ENCODE measurements at places on chromosomes 1 and 21.

DNA sequence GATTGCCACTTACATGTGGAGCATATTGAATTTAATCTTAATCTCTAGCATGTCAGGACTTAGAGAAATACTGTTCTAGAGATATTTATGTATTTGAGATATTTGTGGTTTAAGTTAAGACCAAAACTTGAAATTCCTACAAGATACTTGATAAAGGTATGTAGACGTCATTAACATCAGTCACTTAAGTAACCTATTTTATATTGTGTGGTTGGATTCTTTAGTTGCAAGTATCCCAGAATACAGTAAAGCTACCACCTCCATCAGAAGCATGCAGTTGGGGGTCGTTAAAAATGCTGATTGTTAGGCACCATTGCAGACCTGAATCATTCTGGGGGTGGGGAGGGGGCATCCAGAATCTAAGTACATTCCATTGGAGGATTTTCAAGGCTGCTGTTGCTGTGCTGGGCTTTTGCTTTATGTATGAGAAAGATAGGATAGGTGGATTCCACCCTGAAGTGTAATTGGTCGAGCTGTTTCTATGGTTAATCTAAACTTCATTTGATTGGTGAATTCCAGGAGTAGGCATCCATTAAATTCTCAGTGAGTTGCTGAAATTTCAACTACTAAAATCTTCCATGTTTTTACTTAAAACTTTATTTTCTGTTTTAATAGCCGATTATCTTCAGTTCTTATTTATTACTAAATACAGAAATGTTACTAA is 4.0 kb downstream of the H3-3A start:
- no peak for DNase-seq

GRCh38 chr1:171623651-171624331 is 1.7 kb downstream of the MYOCOS start:
- DNase-seq, result no peak

DNA sequence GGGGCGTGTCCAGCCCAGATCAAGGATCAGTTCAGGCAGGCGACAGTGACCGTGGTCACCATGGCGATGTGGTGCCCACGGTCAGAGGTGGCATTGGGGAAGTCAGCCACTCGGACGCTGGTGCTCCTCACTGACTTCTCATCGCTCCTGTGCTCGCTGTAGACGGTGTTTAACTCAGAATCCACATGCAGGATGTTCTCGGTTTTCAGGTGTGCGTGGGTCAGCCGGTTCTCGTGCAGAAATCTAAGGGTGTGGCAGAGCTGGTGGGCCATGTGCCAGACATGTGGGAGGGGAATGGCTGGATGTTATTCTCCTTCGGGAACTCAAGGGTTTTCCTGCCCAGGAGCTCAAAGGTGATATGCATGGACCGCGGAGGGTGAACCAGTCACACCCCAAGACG is 11.7 kb downstream of the OR2AJ1 start:
- no peak for DNase-seq

- DNase-seq, result peak; percentile 30
These were observed 43.0 kb downstream of the UBE2U start for GRCh38 chr1:64246294-64246917.

- peak; percentile 48 for DNase-seq
These were observed 47.5 kb upstream of the EEIG2 start for GRCh38 chr1:108512239-108513043.

GRCh38 chr1:102790997-102791396 is 317.3 kb downstream of the COL11A1 start:
- DNase-seq, result no peak

DNA sequence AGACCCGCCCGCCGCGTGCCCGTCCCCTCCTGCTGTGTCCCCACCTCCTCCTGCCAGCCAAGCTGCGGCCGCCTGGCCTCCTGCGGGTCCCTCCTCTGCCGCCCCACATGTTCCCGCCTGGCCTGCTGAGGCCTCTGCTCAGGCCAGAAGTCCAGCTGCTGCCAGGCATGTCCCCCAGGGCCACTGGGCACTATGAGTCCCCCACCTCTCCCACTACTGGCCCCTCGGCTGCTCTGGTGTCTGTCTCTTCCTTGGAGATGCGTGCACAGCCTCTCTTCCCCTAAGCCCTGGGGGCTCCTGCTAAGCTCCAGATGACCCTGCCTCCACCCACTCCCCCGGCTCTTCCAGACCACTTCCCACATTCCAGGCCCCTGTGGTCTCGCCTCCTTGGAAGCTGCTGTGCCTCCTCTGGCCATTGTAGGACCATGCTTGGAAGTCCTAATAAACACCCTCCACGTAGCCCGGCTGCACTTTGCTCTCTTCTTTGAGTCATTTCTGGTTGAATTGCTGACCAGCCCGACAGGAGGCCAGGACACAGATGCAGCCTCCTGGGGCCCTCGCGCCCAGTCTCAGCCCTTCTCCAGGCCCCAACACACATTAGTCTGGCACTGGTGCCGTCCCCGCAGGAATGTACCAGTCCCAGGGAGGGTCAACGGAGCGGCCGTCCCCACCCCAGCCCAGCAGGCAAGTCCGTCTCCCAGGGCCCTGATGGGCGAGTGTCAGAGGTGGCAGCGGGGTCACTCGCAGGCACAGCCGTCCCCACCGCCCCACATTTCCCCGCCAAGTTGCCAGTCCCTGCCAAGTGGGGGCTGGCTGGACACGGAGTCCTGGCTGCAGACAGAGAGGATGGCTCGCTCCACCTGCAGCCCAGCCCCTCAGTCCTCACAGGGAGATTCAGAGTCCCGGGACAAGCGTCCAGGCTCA is 1.1 kb downstream of the KRTAP10-12 start:
- peak; percentile 31 for DNase-seq

- no peak for DNase-seq
These were observed 3.1 kb downstream of the LCE3D start for GRCh38 chr1:152577168-152577567.

DNA sequence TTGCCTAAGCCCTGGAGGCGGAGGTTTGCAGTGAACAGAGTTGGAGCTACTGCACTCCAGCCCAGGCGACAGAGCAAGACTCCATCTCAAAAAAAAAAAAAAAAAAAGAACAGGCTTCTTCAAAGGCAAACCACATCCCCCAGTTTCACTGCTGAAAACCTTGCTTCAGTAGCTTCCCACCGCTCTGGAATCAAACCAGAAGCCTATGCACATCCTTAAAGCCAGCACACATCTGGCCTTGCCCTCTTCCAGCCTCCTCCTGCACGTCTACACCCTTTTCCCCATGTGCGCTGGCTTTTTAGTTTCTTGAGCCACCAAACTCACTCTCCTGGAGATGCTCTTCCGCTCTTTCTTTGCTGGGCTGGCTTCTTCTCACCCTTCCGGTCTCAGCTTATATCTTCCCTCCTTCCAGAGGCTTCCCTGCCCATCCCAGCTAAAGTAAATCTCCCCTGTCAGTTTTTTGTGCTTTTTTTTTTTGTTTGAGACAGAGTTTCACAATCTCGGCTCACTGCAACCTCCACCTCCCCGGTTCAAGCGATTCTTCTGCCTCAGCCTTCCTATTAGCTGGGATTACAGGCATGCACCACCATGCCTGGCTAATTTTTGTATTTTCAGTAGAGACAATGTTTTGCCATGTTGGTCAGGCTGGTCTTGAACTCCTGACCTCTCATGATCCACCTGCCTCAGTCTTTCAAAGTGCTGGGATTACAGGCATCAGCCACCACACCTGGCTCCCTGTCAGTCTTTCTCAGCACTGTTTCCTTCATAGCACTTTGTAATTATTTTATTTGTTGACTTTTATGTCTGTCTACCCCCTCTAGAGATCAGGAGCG is 42.0 kb upstream of the ID3 start:
- DNase-seq, result no peak

DNA sequence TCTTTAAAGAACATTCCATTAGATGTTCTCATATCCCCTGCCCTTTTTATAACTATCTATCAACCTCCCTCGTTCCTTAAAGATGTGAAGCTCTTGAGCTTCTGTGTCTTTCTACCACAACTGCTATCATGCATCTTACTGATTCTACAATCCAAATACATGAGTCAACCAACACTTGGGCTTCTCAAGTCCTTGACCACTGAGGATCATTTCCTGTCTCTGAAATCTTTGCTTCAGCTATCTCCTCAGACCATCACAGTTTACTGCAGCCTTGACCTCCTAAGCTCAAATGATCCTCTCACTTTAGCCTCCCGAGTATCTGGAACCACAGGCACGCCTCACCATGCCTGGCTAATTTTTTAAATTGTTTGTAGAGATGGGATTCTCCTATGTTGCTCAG is 75.2 kb downstream of the FMO4 start:
- no peak for DNase-seq

DNA sequence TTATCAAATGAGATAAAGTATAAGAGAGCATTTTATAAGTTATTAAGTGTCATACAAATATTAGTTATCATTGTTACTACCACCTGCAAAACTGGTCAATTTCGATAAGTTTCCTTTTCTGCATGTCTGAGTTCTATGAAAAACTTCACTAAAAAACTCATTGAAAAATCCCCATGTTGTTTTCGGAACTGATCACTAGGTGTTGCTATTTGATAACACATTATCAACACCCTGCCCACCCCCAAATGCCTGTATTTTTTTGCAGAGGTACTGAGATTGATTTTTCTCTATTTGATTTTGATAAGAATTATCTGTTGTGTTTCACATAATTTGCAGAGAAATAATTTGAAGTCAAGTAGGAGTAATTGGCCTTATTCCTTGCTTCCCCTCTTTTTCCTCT is 22.1 kb upstream of the DISP1 start:
- no peak for DNase-seq

GRCh38 chr21:43667191-43667904 is 8.0 kb downstream of the RRP1B start:
- DNase-seq, result no peak

- no peak for DNase-seq
These were observed 703 bp downstream of the ERI3 start for GRCh38 chr1:44354268-44354839.

DNA sequence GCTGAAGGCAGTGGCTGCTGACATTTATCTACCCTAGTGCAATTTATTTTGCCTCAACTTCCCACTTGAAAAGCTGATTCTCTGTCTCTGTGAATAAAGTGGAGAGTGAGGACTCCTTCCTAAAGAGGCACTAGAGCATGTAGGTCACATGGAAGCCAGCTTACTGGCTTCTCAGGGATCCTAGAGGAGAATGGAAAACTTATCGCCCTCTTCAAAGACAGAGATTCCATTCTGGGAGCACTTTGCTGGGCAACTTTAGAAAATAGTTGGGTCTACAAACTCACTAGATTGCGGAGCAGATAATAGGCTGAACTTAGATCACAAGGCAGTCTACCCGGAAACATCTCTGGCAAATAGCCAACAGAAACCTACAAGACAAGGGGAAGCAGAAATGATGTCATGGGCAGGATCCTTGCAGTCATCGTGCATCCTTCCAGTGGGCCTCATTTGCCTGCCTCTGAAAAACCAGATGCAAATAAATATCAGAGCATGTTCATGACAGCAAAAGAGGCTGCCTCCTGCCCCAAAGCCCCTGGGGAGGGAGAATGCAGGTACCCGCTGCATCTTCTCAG is 104.8 kb upstream of the BARHL2 start:
- DNase-seq, result no peak

- DNase-seq, result no peak
These were observed 2.7 kb downstream of the CHI3L1 start for GRCh38 chr1:203183828-203184227.

DNA sequence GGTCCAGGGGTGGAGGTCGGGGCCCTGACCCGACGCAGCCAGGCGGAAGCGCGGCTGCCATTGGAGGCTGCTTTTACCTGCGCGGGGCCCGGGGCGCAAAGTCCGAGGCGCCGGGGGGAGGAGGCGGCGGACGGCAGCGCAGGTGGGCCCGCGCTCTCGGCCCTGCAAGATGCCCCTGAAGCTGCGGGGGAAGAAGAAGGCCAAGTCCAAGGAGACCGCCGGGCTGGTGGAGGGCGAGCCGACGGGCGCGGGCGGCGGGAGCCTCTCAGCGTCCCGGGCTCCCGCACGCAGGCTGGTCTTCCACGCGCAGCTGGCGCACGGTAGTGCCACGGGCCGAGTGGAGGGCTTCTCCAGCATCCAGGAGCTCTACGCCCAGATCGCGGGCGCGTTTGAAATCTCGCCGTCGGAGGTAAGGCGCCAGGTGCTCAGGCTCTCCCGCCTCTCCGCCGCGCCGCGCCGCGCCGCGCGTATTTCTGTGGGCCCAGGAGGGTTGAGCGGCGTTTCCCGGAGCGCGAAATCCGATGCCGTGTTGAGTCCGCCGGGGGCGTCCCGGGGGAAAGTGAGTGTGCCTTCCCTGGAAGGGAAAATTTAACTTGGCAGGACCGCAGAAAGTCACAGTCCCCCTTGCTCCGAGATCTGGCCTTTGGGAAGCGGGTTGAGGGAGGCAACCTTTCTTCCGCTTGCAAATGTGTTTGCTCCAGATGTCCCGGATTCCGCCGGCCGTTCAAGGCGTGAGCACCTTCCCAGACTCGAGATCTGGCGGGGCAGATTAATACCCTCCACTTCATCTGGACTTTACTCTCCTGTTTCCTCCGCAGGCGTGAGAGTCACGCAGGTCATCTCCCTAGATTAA is at the start of gene GIPC2:
Gene GIPC2, plus strand, starts transcription at position 41 of the 853 bp plus-strand sequence. Its CDS starts 129 bp downstream, at position 170.
- no peak for DNase-seq

DNA sequence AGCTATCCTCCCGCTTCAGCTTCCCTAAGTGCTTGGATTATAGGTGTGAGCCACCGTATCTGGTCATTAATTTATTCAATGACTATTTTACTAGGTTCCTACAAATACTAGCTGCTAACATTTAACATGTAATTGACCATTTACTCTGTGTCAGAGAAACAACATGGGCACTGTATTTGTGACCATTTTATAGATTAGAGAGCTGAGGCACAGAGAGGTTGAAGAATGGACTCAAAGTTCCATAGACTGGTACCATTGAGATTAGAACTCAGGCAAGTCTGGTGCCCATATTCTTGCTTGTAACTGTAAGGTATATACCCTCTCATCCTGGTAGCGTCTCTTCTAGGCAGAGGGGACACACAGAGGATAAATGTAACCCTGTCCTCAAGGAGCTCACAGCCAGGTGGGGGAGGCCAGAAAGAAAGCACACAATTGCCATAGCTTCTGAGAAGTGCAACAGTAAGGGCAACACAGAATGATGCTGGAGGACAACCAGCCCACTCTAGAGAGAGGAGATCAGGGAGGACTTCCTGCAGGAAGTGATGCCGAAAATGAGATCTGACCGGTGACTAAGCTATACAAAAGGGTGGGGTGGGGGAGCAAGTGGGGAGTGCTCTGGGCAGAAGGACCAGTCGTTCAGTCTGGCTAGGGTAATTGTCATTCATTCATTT is 3.8 kb downstream of the SRARP start:
- DNase-seq, result no peak

DNA sequence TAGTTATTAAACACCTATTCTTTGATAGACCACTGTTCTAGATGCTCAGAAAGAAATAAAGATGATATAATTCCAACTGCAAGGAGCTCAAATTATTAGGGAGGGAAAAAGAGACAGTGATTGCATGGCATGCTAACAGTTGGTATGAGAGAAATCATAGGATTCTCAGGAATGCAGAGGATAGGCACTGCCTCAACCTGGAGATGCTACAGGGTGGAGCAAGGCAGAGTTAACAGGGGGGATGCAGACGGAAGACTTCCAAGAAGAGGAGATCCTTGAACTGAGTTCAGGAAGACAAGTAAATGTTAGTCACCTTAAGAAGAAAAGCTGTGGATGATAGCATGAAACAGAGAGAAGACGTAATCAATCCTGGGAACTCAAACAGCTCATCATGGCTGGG is 123.7 kb downstream of the DAB1 start:
- DNase-seq, result no peak

- DNase-seq, result no peak
These were observed 69.3 kb upstream of the ANGPTL3 start for GRCh38 chr1:62528015-62528414.

Measured in CD8-positive, alpha-beta memory T cell (primary cell).